ENCODE measurements at places on chromosomes 7 and 10.

DNA sequence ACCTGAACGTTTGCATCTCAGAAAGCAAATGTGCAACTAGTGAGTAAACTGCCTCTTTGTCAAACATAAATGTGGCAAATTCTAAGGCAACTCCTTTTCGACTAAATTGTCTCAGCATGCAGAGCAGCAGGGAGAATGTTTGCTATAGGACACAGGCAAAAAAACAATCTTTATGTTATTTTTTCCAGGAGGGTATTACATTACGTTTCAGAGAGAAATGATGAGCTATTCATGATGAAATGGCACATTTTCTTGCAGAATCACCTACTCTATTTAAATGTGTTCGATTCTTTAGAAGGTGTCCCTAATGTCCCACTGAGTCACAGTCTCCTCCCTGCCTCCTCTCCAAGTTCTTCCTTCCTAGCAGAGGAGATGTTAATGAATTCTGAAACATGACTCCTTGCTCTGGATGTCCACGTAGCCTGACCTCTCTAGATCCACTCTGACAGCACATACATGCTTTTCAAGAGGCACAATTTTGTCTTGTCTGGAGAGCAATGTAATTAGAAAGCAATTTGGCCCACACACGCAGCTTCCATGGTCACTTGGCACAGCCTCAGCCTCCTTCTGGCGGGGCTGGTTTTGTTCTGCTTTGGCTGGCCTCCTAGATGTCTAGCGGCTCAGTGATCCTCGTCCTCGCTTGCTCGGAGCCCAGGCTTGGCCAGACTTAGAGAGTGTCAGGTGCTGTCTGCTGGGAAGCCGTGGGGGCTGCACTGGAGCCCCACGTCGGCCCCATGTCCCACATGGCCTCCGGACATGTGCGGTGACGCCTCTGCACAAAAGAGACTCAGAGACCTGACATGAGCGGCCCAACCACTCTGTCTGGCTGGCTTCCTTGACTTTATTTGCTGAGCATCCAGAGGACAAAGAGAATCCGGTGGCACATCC lies 125.7 kb upstream of the ZNF438 start:
- peak; percentile 67 for DNase-seq

DNA sequence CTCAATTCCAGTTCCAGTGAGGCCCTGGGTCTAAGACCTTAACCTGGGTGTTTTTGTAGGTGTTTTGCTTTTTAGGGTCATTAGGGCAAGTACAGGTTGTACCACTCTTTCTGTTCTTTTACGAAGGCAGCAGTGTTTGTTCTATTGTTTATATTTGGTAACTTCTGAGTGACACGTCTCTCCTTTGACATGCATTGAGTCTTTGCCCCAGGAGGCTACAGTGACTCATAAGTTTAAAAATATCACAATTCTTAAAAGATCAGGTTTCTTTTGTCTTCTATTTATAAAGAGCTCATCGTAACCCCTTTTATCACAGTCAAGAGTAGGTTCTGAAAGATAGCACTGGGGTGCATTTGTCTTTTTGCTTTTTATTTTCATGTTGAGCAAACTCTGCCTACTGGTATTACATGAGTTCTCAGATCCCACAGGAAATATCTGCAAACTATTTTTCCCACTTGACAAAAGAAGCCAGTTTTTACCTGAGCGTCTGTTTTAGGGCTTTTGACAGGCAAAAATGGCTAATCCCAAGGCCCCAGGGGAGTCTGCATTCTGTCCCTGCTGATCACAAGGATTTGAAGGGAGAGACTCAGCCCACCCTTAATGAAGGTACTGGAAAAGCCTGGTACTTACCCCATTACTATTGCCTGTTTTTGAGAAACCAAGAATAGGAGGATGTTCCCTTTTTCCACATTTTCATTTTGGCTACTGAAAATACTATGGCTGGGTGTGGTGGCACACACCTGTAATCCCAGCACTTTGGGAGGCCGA lies 7.9 kb downstream of the NUDT13 start:
- DNase-seq: no peak

GRCh38 chr10:59314268-59314667 lies 48.1 kb downstream of the FAM13C start:
- DNase-seq: no peak

- DNase-seq: no peak
Measured at GRCh38 chr10:130737621-130738020, 573.9 kb downstream of the TCERG1L start.

- no peak for DNase-seq
Measured at GRCh38 chr7:139914306-139915267, 85.5 kb downstream of the TBXAS1 start.

GRCh38 chr7:95047291-95047690 lies 139.9 kb downstream of the PPP1R9A start:
- DNase-seq: no peak

DNA sequence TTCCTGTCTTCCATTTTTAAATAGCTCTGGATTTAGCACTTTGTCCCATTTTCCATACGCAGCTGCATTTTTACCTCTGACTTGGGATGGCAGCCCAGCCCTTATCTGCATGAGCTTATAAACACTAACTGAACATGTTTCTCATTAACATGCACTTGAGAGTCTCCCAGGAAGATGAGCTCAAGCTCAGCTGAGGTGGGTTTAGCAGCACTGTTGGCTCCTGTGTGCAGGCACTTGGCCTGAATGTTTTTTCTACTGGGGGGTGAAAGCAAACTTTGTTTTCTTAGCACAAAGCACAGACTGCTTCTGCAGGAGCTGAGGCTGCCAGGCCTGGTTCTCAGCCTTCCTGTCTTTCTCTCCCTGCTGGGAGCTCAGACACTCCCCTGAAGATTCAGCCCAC lies 1093.6 kb upstream of the AUTS2 start:
- DNase-seq: no peak

DNA sequence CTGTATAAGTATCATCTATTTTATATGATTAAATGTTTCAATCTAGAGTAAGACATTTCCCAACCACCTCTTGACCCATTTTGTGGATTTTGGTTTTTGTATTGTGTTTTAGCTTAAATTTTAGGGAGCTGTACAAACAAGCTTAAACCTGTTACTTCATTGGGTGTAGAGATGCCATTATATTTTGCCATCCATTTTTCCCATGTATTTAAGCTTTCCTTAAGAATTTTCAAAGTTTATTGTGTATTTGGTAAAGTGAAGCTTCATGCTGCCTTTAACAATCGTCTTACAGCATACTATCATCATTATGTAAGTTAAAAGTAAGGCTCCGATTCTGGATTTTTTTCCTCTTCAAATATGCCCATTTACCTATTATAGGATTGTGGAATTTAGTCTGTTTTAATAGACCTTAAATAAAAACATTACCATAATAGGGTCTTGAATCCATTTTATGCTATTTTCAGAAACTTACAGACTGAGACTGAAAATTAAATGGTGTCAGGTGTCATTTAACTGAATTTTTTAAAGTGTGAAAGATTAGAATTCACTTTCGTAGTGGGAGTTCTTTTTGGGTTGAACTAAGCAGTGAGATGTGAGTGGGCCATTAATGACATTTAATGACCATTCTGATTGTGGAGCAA lies 2.2 kb downstream of the KMT2E start:
- DNase-seq: no peak

GRCh38 chr7:105278973-105279687 lies 109.6 kb downstream of the SRPK2 start:
- DNase-seq: no peak

DNA sequence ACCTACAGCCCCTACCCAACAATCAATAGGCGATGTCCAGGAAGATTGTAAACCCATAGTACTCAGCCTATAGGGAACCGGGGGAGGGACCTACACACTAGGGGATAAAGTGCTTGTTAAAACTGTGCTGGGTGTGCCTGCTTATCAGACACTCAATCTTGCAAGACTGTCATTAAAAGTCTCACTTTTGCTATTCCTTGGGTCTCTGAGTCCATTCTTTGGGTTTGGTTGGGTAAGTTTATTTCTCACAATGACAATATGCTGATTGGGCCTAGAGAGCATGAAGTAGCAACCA lies 45.6 kb downstream of the PTPRE start:
- no peak for DNase-seq

GRCh38 chr10:88841316-88842111 lies 10.1 kb downstream of the ANKRD22 start:
- DNase-seq: no peak

Measured in NCI-H2029 treated with DMSO at 0.1 percent for 48 hours (cell line).